Stimulated activated CD4-positive, alpha-beta T cell treated with anti-CD3 and anti-CD28 coated beads, Interleukin-15, amount 100 ng/mL, for 1 hour (primary cell): ENCODE measurements at places on chromosomes 11 and 22.

- no peak for DNase-seq
Observed at GRCh38 chr22:35443338-35443737, 43.4 kb downstream of the MCM5 start.

DNA sequence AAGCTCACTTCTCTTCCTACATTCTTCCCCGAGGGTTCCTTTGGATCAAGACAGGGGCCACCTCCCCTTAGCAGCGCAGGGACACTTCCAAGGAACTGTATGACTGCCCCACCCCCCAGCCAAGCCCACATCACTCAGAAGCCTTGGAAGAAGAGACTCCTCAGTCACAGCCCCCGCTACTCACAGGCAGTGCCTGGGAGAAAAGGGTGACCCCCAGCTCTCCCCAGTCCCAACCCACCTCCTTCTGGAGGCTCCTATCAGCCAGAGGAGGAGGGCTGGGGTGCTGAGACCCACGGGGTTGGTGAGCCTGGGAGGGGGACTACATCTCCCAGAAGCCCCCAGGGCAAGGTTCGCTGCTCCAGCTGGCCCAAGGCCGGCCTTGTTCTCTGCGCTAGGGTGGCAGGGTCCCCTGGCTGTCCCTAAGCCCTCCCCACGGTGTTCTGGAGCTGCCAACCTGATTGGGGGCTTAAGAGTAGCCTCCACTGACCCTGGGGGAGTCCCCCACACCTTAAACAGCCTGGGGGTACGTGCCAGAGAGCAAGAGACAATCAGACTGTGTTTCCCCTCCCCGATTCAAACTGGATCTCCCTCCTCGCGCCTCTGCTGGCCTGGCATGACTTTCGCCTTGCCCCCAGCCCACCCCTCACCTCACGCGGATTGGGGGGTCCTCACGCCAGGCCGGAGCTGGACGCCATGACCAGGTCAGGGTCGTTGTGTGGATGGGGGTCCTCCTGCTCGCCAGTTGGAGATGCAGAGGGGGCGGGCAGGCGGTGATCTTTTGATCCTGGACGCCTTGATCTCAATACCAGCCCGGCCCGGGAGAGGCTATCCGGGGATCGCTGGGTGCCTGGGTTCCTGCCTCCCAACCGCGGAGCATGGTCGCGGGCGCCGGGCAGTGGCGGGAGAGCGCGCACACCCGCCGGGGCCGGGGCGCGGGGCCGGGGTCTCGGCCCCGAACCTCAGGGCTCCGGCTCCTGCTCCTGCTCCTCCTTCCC lies 838 bp downstream of the BCL9L start:
- no peak for DNase-seq

DNA sequence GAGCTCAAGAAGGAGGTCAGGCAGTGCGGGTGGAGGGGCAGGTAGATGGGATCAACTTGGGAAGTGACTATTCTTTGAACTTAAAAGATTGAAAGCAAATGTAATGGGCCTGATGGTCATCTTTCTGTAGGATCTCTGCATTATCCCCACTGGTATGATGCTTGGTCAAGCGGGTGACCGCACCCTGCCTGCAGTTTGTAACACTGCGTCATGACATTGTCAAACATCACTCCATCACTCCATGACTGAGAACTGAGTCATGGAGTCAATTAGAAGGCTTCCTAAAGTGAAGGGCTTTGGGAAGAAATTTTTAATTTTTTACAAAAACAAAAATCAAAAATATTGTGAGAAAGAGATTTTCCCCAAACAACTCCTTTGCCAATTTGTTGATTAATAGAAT lies 62.4 kb upstream of the BMAL1 start:
- no peak for DNase-seq

GRCh38 chr11:66359662-66360087 lies 11.9 kb downstream of the SLC29A2 start:
- DNase-seq, result no peak

DNA sequence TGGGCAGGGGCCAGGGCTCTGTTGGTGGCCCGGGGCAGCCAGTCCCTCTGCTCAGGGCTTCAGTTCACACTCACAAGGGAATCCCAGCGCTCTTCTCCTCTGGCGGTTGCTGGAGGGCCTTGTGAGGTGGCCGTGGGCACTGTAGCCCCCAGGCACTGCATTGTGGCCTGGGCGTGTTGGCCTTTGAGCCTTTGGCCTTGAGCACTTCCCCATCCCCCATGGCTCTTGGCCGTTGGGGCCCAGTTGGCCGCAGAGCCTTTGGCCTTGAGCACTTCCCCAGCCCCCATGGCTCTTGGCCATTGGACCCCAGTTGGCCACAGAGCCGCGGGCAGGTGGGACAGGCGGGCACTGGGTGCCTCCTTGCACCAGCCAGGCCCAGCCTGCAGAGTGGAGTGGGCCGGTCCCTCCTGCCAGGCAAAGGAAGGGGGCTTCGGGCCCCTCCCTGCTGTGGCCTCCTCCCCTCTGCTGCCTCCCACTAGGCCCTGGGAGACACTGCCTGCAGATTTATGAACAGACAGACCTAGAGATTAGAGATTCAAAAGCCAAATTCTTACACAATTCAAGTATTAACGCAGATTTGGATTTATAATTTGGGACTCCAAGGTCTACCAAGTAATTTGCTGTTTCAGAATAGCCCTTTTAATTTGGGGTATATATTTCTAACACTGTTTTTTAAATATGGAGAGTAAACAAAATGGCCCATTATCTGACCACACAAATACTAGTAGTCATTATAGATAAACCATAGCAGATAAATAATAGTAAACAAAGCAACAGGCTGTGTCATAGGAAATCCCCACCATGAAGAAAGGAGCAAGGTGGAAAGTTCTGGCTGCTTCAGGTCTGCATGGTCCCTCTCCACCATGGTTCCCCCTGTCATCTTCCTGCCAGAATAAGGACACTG lies 18.2 kb upstream of the TXNRD2 start:
- no peak for DNase-seq

- no peak for DNase-seq
Observed at GRCh38 chr22:49451070-49451840, 376.4 kb downstream of the BRD1 start.

- no peak for DNase-seq
Observed at GRCh38 chr11:65493367-65494176, 5.3 kb upstream of the MALAT1 start.

GRCh38 chr11:62430425-62430824 lies 11.6 kb downstream of the SCGB1A1 start:
- no peak for DNase-seq

- no peak for DNase-seq
Observed at GRCh38 chr11:7964873-7965272, 374 bp downstream of the NLRP10 start.

DNA sequence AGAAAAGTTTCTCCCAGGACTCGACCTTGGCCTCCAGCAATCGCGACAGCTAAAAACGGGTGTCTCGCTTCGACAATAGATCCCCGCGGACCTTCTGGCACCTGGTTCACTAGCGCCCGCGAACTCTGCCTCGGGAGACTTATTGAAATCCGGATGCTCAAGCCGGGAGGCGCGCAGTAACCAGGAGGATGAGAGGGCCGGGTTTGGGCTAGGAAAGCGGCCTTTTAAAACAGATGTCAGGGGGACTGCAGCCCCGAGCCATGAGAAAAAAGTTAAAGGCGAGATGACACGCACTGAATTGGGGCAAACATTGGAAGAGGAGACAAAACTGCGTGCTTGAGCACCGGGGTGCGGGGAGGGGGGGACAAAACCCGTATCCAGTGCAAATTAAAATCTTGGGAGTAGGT lies 637 bp upstream of the ZBTB16 start:
- no peak for DNase-seq

DNA sequence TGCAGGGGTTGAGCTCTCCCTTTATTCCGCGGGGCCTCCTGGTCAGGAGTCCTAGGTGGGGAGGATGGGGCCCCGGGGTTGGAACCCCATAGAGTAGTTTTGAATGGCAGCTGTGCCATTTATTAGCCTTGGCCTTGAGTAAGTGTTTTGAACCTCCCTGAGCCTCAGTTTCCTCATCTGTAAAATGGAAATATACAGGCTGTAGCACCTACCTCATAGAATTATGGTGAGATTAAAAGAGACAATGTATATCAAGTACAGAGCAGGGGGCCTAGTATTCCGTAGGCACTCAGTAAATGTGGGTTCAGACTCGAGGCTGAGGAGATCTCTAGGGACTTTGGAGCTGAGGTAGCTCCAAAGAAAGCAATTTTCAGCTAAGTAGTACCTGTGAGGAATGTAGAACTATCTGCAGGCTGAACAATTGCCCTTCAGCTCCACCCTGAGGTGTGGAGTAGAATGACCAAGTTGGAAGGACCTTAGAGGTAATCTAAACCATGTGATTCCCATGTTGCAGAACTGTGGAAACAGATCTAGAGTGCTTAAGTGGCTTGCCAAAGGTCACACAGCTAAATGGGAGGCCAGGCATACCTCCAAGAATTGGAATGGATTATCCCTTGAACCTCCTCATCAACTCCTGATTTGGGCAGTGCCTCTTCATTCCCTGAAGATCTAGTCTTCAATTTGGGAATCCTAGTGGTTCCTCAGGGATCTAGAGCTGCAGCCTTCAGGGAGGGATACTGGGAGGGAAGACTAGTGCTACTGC lies 682 bp downstream of the PGAP2 start:
- no peak for DNase-seq

GRCh38 chr11:27472398-27473016 lies at the start of gene LGR4:
LGR4 (minus strand) TSS chr11:27472790; CDS start chr11:27472302, 488 bp downstream.
- DNase-seq, result peak; percentile 40
